Fibroblast of gingiva (primary cell): ENCODE measurements at places on chromosomes 6 and 20.
A peak's percentile ranks its signal among the peaks of the same experiment; 100 is the strongest.

- no peak for DNase-seq
These were observed 16.1 kb downstream of the UFL1 start for GRCh38 chr6:96537726-96538125.

DNA sequence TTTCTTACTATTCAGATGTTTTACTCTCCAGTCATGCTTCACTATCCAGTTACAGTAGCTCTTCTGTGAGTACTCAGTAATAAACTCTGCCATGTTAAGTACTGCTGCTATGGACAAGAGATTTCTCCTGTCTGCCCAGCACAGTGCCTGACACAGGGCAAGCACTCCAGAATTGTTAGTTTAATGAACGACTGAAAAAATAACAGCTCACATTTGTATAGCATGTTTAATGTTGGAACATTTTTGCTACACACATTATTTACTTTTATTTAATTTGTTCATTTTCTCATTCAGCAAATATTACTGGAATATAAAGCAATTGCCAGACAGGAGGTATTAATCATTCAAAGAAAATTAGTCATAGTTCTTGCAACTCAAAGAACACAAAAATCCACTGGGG, 142.6 kb upstream of the HMGN3 start:
- DNase-seq, result peak; percentile 47

DNA sequence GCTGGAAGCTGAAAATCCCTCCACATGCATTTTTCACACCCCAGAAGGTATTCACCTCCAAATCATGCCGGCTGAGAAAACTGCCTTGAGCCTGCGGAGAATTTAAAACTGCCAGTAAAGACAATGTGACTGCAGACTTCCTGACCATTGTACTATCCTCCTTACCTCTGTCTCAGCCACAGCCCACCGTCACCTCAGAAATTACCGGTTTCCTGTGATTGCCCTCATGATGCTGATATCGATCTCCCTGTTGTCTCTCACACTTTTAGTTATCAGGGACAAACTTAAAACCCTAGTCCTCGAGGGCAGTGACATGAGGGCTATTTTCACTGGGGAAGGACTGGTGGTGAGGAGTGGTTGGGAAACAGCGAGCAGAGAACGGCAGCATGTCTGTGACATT, 30.2 kb upstream of the FOXQ1 start:
- DNase-seq, result no peak

DNA sequence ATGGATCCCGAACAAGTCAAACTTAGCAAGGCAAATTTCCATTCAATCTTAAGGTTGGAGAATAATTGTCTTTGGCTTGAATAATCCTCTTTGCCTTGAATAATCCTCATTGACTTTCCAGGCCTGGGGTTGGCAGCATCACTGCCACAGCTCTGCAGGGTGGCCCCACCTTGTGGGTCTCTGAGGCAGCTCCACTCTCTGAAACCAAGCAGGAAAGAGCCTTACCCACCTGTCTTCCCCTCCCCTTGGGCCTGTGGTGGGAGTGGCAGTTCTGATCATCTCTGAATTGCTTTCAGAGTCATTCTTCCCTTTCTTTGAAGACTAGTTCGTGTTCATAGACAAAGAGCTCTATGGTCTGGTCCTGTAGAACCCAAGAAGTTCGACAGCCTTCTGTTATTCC, 47.5 kb downstream of the KCNQ5 start:
- DNase-seq, result no peak

DNA sequence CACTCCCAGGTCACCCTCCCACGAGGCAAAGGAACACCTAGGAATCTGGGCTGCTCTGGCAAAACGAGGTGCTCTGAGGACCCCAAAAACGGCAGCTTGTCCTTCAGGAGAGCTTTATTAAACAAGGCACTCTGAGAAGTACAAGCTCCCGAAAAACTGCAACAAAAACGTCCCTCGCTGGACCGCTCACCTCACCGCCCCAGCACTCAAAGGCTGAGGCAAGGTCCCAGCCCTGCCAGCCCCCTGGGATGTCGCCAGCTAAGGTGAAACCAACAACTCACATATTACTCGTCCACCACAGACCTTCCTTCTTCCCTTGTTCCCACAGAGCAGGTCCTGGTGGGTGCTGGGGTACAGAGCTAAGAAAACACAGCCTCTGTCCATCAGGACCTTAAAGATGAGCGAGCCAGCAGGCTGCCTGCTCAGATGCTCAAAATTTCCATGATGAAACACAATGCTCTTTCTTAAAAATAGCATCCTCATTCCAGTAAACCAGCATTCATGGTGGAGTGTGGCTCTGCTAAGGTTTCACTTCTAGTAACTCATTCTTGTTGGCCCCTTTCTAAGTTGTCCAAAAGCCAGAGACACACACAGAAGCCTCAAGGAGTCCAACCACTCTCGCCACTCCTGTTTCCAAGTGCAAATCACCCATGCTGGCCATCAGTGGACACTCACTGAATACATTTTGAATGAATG, 35.9 kb downstream of the ATP9A start:
- DNase-seq, result peak; percentile 83

DNA sequence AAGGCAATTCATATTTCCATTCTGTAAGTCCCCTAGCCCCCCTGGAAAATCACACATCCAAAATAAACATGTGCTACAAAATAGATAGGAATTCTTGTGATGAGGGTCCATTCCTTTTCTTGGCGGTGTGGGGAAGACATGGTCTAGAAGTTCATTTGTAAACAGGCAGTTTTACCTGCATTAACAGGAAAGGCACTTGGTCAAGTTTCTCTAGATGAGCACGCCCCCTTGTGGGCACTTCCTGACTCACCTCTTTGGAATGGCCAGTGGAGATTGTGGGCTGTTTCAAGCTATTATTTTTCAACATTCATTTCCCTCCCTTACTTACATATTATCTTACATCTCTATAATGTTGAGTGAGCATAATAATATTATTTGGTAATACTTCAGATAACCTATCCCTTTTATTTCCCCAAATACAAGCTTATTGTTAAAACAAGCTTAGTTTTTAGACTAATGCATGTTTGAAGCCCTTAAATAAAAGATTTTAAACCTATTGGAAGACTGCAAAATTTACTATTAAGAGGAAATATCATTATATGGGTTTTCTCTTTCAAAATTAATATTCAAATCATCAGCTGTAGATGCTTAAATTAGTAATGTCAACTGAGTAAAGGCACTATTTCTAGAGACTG, 92.1 kb downstream of the TASP1 start:
- peak; percentile 59 for DNase-seq

GRCh38 chr20:53660947-53661381, 67.3 kb upstream of the ZNF217 start:
- peak; percentile 55 for DNase-seq

DNA sequence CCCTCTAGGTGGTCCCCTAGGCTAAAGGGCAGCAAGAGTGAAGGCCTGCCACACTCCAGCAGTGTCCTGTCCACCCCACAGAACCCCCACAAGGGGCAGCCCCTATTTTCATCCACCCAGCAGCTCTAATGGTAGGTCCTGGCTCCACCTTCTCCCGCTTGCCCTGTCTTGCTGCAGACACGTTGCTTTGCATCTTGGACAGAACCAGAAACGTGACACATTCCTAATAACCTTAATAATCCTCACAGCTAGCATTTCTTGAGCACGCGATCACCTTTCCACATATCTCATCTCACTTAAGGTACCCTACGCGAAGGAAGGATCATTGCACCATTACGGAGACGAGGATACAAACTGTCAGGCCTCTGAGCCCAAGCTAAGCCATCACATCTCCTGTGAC, 11.7 kb upstream of the SLC22A23 start:
- DNase-seq, result no peak

DNA sequence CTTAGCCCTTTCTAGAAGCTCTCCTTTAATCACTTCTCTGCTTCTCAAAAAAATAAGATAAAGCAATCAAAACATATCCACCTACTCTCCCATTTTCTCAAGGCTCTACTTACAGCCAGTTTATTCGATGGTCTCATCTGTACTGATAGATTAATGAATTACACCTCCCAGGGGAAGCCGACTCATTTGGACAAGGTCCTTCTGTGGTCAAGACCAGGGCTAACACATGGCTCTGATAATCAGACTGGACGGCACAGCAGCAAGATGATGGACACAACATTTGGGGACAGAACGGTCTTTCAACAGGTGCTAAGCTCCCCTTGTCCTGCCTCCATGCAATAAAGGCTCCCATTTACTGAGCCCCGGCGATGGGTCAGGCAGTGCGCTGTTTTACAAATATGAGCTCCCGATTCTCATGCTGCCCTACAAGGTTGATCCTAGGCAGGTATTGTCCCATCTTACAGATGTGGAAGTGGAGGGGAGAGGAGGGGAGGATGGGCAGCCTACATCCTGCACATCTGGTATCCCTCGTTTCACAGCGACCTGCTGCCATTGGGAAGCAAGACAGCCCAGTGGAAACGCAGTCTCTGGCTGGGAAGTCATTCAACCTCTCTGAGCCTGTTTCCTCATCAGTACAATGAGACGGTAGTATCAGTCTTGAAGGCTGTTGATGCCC, 15.7 kb downstream of the CPNE5 start:
- DNase-seq, result no peak

GRCh38 chr6:21586740-21587178, 6.8 kb upstream of the SOX4 start:
- no peak for DNase-seq

GRCh38 chr20:58550275-58551059, 35.3 kb upstream of the APCDD1L start:
- peak; percentile 20 for DNase-seq

- no peak for DNase-seq
These were observed 1009.7 kb upstream of the GJE1 start for GRCh38 chr6:141123049-141123448.

- peak; percentile 85 for DNase-seq
These were observed 20.5 kb downstream of the FYN start for GRCh38 chr6:111852725-111853124.

- DNase-seq, result no peak
These were observed 81.7 kb upstream of the NXT1 start for GRCh38 chr20:23268792-23269354.
